CD4-positive, alpha-beta T cell (primary cell): ENCODE measurements at places on chromosomes 2 and 18. TPM values are rescaled to one million over a fixed set of nuclear protein-coding genes. Genes with fewer than 3 reads are reported as not detected.

DNA sequence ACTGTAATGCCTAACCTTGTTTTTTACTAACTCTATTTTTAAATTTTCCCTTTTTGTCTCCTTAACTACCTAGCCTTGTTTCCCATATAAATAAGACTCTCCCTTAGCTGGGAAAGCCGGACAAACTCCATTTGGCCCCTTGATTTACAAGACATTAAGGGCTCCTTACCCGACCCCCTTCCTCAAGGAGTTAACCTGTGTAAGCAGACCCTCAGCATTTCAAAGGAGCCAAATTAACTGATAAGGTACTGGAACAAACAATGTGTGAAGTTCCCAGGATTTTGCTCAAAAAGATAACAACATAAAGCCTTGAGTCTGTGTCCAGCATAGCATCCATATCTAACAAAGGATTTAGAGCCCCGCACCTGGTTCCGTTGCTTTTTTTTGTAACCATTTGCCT is 59.6 kb upstream of the C2orf15 start:
- no peak for DNase-seq

DNA sequence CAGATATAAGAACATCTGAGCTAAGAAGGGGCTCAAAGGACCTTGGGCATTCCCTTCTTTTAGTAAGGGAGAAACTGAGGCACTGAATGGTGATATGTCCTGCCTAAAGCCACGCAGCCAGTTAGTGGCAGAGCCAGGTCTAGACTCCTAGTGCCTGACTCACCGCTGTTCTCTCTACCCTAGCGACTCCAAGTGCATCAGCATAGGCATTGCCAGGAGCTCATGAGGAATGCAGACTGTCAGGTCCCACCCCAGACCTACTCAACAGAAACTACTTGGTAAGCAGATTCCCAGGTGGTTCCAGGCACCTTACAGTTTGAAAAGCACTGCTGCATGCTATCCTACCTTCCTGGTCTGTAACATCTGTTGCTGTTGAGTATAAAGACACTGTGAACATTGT is 158.9 kb downstream of the MSH2 start:
- DNase-seq = no peak

DNA sequence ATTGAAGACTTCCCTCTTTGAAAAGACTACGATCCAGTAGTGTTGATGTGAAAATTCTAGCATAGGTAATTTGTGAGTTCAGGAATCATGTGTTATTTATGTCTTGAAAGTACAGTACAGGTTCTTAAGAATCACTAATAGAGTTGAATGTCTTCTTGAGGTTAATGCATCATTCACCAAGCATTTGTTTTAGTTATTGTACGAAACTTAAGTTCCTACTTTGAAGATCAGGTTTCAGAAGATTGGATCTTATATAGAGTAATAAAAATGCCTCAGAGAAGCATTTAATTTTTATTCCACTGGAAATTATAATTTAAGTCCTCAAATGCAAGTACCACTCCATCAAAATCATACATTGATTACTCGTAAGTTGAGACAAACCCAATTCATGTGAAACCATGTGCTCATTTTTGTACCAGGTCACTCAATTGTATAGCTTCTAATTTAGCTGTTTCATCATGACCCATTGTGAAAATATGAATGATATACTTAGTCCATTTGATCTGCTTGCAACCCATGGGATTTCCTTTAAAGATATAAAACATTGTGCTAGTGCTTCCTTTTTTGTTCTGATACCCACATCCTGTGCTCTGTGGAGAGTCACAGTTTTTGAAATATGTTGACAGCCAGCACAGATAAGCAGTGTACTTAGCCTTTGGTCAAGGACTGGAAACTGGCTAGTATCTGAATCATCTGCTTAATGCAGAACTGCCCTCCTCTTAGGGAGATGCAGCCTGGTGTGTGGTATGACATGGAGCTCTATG is 22.5 kb upstream of the RAB27B start:
- no peak for DNase-seq

TTR gene
- total RNA-seq = not detected
